NCI-H1436 (cell line): ENCODE measurements at places on chromosomes 16 and 17.

GRCh38 chr16:29779474-29779873 is 1.4 kb downstream of the ZG16 start:
- no peak for DNase-seq

DNA sequence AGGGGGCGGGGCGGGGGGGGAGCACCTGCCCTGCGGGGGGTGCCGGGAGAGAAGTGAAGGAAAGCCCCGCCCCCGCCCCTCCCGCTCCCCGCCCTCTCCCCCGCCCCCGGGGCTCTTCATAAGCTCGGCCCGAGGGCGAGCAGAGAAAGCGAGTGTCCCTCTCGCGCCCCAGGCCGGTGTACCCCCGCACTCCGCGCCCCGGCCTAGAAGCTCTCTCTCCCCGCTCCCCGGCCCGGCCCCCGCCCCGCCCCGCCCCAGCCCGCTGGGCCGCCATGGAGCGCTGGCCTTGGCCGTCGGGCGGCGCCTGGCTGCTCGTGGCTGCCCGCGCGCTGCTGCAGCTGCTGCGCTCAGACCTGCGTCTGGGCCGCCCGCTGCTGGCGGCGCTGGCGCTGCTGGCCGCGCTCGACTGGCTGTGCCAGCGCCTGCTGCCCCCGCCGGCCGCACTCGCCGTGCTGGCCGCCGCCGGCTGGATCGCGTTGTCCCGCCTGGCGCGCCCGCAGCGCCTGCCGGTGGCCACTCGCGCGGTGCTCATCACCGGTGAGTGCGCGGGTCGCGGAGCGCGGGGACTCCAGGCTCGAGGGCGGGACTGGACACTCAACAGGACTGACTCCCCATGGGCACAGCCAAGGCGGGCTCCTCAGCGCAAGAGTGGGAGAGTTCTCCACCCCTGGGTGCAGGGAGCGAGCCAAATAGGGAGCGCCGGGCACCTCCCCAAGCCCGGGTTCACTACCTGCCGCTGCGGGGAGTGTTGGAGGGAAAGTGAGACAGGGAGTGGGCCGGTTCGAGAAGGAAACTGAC is at the start of gene HSD11B2:
TSS of gene HSD11B2 (plus strand) at position 145 of the 798 bp plus-strand sequence. CDS start at position 273, 128 bp downstream.
- no peak for DNase-seq

- no peak for DNase-seq
Measured at GRCh38 chr17:81652906-81653771, 3.2 kb downstream of the PDE6G start.

DNA sequence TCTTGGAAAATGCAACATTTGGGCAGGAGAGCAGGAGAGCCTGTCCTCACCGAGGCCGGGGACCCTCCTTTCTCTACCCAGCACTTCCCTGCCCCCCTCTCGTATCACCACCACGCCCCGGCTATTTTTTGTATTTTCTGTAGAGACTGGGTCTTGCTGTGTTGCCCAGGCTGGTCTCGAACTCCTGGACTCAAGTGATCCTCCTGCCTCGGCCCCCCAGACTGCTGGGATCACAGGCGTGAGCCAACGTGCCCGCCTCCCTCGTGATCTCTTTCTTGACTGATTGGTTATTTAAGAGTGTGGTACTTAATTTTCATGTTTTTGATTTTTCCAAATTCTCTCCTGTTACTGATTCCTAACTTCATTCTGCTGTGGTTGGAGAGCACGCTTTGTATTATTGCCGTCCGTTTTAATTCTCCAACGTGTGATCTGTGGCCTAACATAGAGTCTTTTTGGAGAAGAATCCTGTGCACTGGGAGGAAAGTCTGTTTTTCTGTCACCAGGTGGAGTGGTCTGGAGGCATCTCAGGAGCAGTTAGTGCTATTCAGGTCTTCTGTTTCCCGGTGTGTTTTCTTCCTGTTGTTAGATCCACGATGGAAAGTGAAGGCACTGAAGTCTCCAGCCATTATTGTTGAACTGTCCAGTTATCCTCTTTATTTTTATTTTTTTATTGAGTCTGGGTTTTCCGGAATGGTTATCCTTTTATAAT is 40.4 kb downstream of the ZNF778 start:
- DNase-seq = no peak

DNA sequence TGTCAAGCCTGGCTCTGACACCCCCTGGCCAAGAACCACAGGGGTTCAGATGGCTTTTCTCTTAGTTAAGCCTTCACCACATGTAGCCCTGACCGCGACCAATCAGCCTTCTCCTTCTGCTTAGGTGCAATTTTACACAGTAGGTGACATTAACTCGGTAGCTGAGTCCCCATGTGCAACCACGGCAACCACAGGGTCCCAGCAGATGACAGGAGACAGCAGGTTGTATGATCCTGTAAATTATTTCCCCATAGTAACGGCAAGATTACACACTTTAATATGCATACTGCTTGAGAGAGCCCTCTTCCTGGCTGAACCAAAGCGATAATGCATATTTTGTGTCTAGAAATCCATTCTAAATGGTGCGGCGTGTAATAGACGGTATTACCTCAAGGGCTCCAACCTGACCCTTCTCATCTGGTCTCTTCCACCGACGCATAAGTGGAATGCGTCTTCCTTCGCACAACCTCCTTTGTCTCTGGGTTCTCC is 458.7 kb upstream of the ZFHX3 start:
- DNase-seq = no peak

- DNase-seq = no peak
Measured at GRCh38 chr16:88923926-88924833, 52.8 kb downstream of the CBFA2T3 start.

GRCh38 chr17:1423456-1424135 is 23.6 kb upstream of the YWHAE start:
- no peak for DNase-seq

GRCh38 chr17:40538019-40538935 is 27.0 kb downstream of the CCR7 start:
- no peak for DNase-seq

GRCh38 chr17:50918933-50919296 is 52.8 kb upstream of the TOB1 start:
- DNase-seq = no peak

GRCh38 chr16:9123871-9124270 is 32.4 kb downstream of the HAPSTR1 start:
- DNase-seq = no peak

DNA sequence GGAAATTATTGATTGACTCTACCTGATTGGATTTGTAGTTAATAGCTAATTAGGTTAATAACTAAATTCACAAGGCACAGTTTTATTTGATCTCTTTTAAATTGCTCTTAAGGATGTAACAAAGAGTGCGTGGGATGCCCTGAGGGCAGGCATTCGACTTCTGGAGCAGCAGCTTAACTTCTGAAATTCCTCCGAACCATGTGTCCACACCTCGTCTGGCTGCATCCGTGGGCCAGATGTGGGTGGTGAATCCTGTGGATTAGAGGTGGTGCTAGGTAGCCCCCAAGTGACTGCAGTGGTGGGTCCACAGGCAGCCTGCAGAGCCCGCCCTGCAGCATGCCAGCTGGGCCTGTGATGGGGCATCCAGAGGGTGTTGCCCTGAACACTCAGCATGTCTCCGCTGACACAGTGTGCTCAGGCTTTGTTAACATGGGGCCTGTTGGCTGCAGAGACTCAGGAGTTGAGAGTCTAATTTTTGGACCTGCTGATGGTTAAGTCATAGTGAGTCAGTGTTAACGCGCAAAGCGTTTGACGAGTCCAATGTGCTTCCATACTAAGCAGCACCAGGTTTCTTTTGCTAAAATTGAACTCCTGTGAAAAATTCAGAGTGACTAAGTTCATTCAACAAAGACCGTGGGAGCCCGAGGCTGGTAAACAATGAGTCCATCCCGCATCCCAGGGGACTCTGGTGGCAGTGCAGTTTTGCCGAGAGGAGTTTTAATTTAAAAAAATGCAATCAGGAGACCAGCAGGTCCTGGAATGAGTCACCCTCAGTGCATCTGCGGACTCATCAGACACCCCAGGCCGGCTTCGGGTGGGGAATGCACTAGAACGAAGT is 3.8 kb upstream of the NPB start:
- no peak for DNase-seq

DNA sequence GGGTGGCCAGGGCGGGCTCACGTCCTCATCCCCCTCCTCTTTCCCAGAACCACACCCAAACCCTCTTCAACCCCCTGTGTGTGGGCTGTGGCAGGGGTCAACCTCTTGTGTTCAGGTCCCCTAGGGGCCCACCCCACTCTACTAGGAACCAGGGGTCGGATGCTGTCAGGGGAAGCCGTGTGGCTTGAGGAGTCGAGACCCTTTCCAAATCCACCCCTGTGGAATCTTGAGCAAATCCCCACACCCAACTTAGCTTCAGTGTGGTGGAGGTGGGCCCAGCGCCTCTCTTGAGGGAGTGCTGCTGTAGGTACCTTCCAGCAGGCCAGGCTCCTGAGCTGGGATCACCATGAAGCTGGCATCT is 121.5 kb downstream of the MRM1 start:
- peak; percentile 61 for DNase-seq

DNA sequence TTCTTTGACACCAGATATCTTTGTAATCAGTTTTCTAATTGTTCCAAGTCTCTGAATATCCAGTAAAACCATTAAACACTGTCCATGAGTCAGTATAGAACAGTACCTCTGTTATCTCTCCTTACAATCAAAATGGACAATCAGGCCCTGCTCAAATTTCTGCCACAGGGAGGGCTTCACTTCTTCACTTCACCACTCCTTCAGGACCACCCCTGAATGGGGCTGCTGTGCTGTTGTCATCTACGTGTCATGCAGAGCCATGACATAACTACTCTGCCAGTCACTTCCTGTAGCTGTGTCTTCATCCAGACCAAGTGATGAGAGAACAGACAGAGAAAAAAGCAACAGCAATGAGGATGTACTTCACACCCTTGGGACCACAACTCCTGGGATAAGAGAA is 116.9 kb downstream of the TANC2 start:
- no peak for DNase-seq

GRCh38 chr16:14193316-14193871 is 122.3 kb downstream of the MRTFB start:
- no peak for DNase-seq

- DNase-seq = no peak
Measured at GRCh38 chr17:76683011-76683755, 27.6 kb downstream of the MXRA7 start.

GRCh38 chr17:58632324-58633314 is 59.2 kb downstream of the TEX14 start:
- DNase-seq = no peak

DNA sequence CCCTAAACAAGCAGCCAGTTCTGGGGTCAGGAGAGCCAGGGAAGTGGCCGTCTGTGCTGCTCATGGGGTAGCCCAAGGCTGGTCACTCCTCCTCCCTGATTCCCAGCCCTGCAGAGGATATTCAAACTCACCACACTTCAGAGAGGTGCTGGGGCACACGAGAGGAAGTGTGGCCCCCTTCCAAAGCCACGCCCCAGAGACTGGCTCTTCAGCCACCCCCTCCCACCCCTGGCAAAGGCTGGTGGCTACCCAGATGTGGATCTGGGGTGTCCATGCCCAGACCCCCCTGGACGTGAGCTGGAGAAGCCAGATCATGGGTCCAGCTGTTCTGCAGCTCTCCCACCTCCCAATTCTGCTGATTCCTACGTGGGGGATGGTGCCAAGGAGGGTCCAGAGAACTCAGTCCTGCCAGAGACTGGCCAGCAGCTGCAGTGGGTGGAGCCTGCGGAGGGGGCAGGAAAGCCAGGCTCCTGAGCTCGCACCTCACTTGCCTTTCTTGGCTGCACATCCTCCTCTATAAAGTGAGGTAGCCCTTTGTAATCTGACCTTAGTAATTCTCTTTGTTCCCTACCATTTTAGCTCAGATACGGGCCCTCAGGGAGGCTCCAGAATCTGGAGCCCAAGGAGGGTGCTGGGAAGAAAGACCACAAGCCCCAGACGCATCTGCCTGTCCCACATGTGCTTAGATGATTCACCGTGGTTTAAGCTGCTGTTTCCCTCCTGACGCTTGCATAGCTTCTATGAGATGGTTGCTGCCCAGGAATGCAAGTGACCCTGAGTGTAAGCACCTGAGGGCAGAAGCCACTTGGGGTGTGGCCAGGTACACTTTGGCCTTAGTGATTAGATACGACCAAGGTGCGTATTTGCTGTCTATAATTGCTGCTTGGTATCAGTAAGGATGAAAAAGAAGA is 15.3 kb downstream of the SDK2 start:
- DNase-seq = no peak

DNA sequence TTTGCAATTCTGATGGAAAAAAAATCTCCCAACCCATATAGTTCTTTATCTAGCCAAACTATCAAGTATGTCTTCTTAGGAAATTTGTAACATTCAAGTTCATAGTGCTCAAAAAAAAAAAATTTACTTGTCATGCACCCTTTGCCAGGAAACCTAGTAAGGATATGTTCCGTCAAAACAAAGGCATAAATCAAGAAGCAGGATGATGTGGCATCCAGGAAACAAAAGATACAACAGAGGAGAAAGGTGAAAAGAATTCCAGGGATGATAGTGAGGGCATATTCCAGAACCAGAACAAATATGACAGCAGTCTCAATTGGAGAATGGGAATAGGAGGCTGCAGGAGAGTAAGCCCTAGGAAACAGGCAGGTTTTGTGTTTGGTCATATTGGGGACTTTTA is 104.6 kb downstream of the SPAG9 start:
- DNase-seq = no peak

GRCh38 chr16:77584205-77584859 is 138.0 kb upstream of the NUDT7 start:
- DNase-seq = peak; percentile 35

GRCh38 chr17:39573447-39574298 is 34.0 kb downstream of the NEUROD2 start:
- peak; percentile 32 for DNase-seq

DNA sequence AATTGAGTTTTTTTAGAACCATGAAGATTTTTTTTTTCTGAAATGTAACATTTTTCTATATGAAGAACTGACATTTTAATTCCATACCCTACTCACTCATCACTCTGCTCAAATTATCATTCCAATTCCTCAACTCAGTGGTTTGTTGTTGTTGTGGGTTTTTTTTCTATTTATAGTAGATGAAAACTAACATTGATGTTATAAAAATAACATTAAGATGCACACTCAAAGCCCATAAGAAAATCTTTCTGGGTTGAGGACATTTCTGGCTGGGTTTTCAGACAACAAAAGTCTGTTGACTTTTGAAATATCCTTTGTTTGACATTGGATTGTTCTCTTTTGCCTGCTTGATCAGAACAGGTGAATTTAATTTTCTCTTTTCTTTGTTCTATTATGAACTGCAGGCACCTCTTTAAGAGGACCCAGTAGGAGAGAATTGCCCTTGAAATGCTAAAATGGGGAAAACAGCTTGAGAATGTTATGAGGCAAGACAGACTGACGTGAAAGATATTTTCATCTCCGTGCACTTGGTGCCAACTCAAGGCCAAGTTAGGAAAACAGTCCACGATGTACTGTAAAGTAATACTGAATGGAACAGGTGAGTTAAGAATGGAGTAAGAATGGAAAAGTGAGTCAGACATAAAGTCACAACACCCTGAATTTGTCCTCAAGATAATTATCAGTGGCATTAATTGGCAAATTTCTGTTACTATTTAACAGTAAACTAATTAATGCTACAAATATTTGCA is 16.1 kb upstream of the ABCA5 start:
- no peak for DNase-seq

DNA sequence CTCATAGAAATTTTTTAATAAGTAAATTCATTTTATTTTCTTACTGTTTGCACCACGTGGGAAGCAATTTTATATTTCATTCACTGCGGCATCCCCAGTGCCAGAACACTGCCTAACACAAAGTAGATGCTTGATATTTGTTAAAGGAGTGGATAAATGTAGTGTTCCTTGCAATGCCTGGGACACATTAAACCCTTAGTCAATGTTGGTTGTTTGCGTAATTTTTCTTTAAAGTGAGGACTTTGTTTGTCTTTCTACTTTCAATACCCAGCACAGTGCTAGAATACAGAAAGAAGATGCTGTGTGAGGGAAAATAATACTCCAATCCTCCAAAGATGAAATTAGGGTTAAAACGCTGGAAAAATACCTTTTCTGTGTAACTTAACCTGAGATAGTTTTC is 299.3 kb downstream of the MAP2K6 start:
- DNase-seq = no peak
